Activated CD8-positive, alpha-beta T cell treated with anti-CD3 and anti-CD28 coated beads for 36 hours (primary cell): ENCODE measurements at places on chromosomes 2 and 18. TPM values are rescaled to one million over a fixed set of nuclear protein-coding genes. Genes with fewer than 3 reads are reported as not detected.
A peak's percentile ranks its signal among the peaks of the same experiment; 100 is the strongest.

DNA sequence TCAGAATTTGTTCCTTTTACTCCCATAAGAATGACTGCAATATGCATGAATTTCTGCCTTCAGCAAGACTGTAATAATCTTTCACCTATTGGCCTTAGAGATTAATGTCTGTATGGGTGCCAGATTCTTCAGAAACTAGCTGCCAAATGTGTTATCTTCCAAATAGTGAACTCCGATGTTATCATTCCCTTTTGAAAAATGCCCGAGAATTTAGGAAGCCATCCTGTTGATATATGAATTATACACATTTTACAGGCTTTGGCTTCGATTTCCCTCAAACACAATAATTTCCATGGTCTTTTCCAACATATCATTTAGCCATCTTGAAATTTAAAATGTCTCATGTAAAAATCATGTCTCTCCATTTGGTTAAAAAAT lies 101.5 kb downstream of the ZNF521 start:
- H3K36me3 ChIP-seq = no peaks in the 10 kb centered on the region
- no peaks in the 10 kb centered on the region for H3K27me3 ChIP-seq
- H3K4me3 ChIP-seq = no peak overlapping the region
- no peak for DNase-seq
- no peak overlapping the region for H3K27ac ChIP-seq

- peak overlapping the region; percentile 71 for H3K4me3 ChIP-seq
- no peaks in the 10 kb centered on the region for H3K27me3 ChIP-seq
- peaks cover 37% of the 10 kb centered on the region for H3K4me1 ChIP-seq
- no peak overlapping the region for H3K27ac ChIP-seq
- peak; percentile 69 for DNase-seq
Measured at GRCh38 chr2:85413592-85414420, 3.6 kb upstream of the CAPG start.

- no peak overlapping the region for H3K4me3 ChIP-seq
- H3K27me3 ChIP-seq = no peaks in the 10 kb centered on the region
- no peaks in the 10 kb centered on the region for H3K4me1 ChIP-seq
Measured at GRCh38 chr2:241496904-241497877, 11.2 kb downstream of the STK25 start.

- DNase-seq = no peak
- H3K27ac ChIP-seq = no peak overlapping the region
Measured at GRCh38 chr2:207808119-207808518, 38.4 kb upstream of the FZD5 start.

GRCh38 chr18:48781163-48781987 lies 169.4 kb downstream of the SMAD7 start:
- no peak for DNase-seq
- H3K27ac ChIP-seq = no peak overlapping the region
- no peak overlapping the region for H3K4me3 ChIP-seq
- no peaks in the 10 kb centered on the region for H3K27me3 ChIP-seq
- H3K4me1 ChIP-seq = peaks cover 20% of the 10 kb centered on the region

DNA sequence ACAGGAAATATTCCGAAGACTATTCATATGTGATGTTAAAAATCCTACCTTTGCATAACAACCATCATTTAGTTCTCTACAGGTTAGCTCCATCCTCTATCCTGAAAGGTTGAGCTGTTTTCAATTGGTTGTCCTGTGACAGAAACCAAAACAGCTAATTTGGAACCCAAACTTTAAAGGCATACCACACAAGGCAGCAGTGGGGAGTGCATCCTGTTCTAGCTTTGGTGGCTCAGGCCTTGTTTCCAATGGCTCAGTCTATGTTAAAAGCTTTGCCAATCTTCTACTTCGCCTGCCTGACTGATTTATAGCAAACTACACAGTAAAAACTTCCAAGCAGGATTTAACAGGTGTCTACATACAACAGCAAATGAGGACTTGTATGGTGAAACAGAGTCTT lies 3.2 kb downstream of the CD226 start:
- no peak overlapping the region for H3K27ac ChIP-seq
- DNase-seq = peak; percentile 57
- H3K36me3 ChIP-seq = peaks cover 74% of the 10 kb centered on the region
- H3K27me3 ChIP-seq = no peaks in the 10 kb centered on the region

DNA sequence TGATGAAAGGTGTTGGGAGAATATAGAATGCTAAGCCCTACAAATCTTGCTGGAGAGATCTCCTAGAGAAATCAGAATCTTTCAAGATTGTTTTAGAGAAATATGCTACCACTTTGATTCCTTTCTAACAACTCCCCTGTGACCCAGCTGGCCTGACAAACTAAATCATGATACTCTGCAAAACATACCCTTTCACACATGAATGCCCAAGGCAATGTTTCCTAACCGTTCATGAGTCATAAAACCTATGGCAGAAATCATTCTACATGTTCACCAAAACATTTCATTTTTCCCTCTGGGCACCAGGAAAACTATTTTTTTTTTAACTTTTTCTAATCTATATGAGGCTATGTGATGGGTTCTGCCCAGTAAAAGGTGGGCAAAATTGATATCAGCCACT lies 77.8 kb upstream of the SETBP1 start:
- H3K36me3 ChIP-seq = no peaks in the 10 kb centered on the region
- H3K27me3 ChIP-seq = peaks cover 5% of the 10 kb centered on the region
- no peak overlapping the region for H3K4me3 ChIP-seq
- H3K27ac ChIP-seq = no peak overlapping the region

DNA sequence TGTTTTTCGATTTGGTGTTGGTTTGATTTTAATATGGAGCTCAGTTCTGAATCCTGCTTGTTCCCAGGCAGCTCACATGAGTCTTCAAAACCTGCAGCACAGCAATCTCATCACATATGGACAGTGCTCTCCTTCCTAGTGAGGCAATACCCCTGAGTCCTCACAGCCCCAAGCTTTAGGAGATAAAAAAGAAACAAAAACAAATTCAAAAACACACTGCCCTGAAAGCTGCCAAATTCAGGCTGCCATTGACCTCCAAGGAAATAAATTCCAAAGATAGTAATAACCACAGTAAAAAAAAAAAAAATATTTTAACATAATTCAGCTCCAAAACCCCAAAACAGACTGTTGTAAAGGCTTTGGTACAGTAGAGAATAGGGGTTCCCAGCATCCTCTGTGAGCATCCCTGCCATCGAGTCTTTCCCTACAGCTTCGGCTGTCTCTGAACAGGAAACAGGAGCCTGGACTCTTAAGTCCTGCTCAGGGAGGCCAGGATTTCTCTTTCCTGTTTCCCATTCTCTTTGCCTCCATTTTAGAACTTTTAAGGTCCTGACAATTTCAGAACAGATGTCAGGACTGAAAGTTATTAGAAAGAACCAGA lies 14.7 kb upstream of the SP3 start:
- H3K4me3 ChIP-seq = no peak overlapping the region
- DNase-seq = no peak
- no peak overlapping the region for H3K27ac ChIP-seq
- no peaks in the 10 kb centered on the region for H3K36me3 ChIP-seq
- H3K4me1 ChIP-seq = peaks cover 15% of the 10 kb centered on the region
- peaks cover 2% of the 10 kb centered on the region for H3K27me3 ChIP-seq

DNA sequence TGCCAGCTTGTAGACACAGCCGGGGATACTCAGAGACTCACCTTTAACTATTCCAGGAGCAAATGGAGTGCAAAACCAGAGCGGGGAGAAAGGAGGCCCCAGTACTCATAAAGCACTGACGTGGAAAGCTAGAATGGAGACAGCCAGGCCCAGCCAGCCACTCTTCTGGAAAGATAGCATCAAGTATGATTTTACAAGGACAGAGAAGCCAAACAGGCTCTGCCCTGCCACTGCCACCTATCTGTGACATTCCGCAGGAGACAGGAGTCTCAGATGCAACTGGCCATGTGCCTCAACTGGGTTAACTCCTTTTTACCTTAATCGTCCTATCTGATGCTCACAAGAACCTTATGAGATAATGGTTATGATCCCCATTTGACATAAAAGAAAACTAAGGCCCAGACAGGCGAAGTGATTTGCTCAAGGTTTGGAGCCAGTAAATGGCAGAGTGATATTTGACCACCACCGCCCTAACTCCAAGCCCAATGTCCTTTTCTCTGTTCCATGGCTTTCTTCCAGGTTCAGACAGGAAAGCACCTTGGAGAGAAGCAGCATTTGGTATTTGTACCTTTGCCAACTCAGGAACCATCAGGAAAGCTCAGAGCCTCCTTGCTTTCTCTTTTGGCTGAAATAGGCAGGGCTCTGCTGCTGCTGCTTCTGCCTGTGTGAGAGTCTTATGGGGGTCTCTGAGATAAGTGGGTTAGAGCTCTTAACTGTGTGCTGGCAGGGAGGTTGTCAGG lies 15.6 kb downstream of the KIF3C start:
- no peaks in the 10 kb centered on the region for H3K27me3 ChIP-seq
- H3K4me3 ChIP-seq = no peak overlapping the region
- no peak overlapping the region for H3K27ac ChIP-seq
- peaks cover 2% of the 10 kb centered on the region for H3K4me1 ChIP-seq
- DNase-seq = no peak
- H3K36me3 ChIP-seq = no peaks in the 10 kb centered on the region

GRCh38 chr2:129755786-129756185 lies 223.7 kb upstream of the RAB6C start:
- no peak overlapping the region for H3K4me3 ChIP-seq
- no peak overlapping the region for H3K27ac ChIP-seq
- H3K36me3 ChIP-seq = no peaks in the 10 kb centered on the region
- DNase-seq = no peak
- peaks cover 1% of the 10 kb centered on the region for H3K27me3 ChIP-seq
- H3K4me1 ChIP-seq = no peaks in the 10 kb centered on the region

RTP5 gene
- 0.22 TPM for total RNA-seq

EDAR gene
- total RNA-seq = 0.09 TPM

DNA sequence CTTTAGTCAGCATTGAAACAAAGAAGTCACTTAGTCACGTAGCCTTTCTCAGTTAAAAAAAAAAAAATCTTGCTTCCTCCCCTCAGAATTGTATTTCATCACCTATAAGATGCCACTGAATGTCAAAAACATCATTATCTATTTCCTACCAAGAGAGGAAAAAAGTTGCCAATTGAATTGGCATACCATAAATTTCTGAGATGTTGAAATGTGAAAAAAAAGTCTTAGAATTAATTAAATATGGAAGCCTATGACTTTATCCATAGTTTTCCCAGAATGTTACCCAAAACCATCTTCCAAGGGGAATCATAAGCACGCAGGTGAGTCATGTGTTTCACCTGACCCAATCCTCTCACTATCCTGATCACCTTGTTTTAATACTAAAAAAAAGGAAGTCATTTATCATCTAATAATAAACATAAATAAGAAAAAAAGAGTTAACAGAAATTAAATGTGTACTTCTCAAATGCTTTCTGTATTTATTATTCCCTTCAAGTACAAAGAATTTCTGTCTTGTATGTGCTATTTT lies 205.7 kb downstream of the TCF4 start:
- no peak for DNase-seq
- H3K4me1 ChIP-seq = peaks cover 2% of the 10 kb centered on the region
- H3K4me3 ChIP-seq = no peak overlapping the region
- no peaks in the 10 kb centered on the region for H3K27me3 ChIP-seq

GRCh38 chr2:148616662-148617061 lies 27.9 kb upstream of the EPC2 start:
- no peaks in the 10 kb centered on the region for H3K27me3 ChIP-seq
- no peak overlapping the region for H3K4me3 ChIP-seq
- H3K27ac ChIP-seq = no peak overlapping the region
- peaks cover 13% of the 10 kb centered on the region for H3K4me1 ChIP-seq
- no peaks in the 10 kb centered on the region for H3K36me3 ChIP-seq
- no peak for DNase-seq

STAT4 gene
- total RNA-seq = 70.8 TPM

- no peaks in the 10 kb centered on the region for H3K4me1 ChIP-seq
- DNase-seq = no peak
- peaks cover 22% of the 10 kb centered on the region for H3K27me3 ChIP-seq
- H3K4me3 ChIP-seq = no peak overlapping the region
- peaks cover 5% of the 10 kb centered on the region for H3K36me3 ChIP-seq
- H3K27ac ChIP-seq = no peak overlapping the region
Measured at GRCh38 chr18:57807336-57808117, 4.4 kb upstream of the ATP8B1 start.

DNA sequence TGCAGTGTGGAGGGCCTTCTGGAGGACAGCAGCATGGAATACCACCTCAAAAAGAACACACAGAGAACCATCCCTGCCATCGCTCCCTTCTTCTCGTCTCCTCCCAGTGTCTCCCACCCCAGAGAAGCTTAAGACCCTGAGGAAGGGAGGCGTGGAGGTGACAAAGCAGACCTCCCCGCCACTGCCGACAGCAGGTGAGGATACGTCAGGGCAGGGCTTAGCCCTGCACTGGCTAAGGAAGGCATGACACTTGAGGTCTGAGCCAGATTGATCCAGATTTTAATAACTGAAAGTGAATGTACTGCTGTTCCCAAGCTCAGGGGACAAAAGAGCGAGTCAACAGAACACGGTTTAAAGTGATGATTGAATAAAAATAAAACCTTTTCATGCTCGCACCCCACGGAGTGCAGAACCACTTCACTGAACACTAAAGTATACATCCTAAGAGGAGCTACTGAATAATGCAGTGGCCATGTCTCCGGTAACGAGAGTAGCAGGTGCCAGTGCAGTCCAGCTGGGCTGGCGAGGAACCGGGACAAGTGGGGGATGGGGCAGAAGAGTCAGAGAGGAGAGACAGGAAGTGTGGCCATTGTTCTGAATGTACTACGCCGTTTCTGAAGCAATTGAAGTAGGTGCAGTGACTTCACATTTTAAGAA lies 391.0 kb downstream of the CDH2 start:
- no peak for DNase-seq
- no peaks in the 10 kb centered on the region for H3K27me3 ChIP-seq
- no peaks in the 10 kb centered on the region for H3K36me3 ChIP-seq
- no peaks in the 10 kb centered on the region for H3K4me1 ChIP-seq

AOX1 gene
- 0.69 TPM for total RNA-seq

- H3K4me3 ChIP-seq = no peak overlapping the region
- peaks cover 34% of the 10 kb centered on the region for H3K27me3 ChIP-seq
- H3K36me3 ChIP-seq = no peaks in the 10 kb centered on the region
- DNase-seq = no peak
Measured at GRCh38 chr2:75557474-75558133, 3.1 kb downstream of the EVA1A start.

DNA sequence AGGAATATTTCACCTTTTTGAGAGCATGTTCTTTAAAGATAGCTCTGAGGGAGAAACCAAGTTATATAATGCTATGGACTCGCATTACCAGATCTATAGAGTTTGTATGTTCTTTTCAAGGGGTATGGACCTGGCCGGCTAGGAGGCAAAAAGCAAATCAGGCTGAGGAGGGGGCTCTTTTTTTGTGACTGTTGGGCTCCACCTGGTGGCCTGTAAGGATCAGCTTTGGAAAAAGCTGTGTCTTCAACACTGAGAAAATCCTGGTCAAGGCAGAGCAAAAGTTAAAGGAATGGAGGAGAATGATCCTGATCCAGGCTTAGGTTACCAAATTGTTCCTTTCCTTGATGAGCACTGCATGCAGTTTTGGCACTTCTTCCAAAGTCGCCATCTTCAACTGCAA lies 180.5 kb downstream of the DIS3L2 start:
- H3K27ac ChIP-seq = no peak overlapping the region
- H3K4me3 ChIP-seq = no peak overlapping the region
- DNase-seq = peak; percentile 69
